HTR-8/SVneo (cell line): ENCODE measurements at places on chromosomes 6 and 20.

GRCh38 chr6:41546475-41546865 is 289 bp downstream of the FOXP4 start:
- DNase-seq = no peak

DNA sequence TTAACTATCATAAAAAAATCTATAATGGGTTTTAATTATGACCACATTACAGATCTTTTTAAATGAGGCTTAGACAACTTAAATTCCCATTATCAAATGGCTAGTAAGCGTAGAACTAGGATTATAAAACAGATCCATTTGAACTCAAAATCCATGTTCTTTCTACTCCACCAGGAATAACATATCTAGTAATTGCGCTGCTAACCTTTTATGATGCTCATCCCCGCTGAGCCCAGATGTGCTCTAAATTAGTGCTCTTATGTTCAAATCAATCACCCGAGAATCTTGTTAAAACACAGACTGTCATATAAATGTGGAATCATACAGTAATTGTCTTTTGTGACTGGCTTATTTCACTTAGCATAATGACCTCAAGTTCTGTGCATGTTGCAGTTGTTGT is 903.1 kb downstream of the PHF3 start:
- DNase-seq = no peak

GRCh38 chr6:148348335-148348734 is 5.7 kb downstream of the SASH1 start:
- no peak for DNase-seq

DNA sequence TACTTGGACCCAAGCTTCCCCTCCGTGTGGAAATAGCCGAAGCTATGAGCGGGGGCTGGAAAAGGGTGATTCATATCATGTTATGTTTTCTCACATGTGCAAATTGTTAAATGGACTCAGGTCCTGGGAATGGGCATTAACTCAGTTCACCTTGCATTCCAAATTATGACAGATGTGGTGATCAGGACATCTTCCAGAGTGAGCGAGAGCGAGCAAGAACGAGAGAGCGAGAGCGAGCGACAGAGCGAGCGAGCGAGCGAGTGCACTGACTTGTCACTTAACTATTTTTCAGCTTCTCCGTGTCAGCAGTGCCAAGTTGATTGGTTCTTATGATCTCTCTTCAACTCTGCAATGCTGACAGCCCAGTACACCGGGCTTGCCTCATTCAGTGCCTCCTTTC is 437.4 kb upstream of the NRSN1 start:
- DNase-seq = no peak

- no peak for DNase-seq
Measured at GRCh38 chr6:163577404-163577803, 162.9 kb downstream of the QKI start.

DNA sequence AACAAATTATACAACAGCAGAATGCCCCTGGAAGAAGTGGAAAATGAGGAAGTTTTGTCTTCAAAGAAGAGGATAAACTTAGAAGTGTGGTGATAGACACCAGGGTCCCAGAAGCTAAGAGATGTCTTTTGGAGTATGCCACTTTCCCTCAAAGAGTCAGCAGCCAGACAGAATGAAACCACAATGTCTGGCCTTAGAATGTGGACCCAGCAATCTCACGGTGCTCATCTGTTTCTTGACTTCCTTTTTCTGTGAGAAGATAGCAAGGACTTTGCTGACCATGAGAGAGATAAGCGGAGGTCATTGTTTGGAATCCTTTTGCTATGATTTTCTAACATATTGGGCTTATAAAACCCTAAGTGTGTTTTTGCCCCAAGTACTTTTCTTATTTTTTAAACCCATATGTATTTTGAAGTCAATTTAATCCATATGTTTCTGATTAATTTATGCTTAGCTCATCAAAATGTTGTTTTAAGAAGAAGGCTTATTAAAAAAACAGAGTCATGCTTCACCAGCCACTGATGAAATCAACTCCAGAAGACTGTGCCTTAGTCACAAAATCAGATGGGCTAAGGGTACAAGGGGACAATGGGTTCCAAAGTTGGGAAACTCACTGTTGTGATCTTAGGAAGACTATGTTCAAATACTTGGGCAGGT is 451.2 kb upstream of the JAG1 start:
- no peak for DNase-seq

DNA sequence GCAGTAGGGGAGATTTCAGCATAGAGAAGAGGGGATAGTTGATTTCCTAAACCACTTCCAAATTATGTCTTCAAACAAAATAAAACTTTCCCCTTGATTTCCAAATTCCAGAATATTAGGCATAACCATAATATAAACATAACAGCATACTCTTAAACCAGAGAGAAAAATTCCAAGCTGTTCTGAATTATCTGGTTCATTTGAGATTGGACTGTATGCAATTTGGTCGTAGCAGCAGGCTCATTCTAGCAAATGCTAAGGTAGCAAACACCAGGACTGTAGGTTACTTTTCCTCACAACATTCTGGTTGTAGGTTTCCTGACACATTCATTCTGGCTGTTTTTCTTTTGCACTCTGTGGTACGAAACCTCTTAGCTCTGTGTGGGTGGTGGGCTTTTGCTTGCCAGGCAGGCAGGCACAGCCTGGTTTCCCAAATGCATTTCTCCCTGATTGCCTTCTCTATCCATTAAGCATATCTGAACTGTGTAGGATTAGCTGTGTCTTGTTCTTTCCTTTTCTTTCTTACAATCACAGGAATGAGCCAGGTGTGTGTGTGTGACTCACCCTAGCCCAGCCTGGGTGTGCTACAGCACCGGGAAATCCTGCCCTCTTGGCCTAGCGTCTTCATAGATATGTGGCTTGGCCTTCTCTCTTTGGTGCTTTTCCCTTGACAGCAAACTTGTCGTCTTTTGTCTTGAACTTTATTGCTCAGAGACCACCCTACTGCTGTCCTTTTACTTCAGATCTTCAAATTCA is 77.1 kb downstream of the JARID2 start:
- DNase-seq = no peak

- DNase-seq = no peak
Measured at GRCh38 chr6:36221674-36222073, 25.1 kb downstream of the BRPF3 start.

DNA sequence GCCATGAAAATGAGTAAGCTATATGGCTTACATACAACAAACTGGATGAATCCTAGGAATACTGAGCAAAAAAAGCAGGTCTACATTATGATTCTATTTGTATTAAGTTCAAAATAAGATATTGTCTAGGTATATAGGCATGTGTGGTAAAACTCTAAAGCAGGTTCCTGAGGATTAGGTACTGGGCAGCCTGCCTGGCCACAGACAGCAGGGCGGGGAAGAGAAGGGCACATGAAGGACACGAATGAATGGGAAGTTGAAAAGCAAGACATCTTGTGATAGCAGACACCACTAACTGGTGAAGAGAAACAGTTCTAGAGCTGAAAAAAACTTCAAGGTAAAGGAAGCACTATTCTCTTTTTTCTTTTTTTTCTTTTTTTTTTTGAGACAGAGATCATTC is 72.6 kb upstream of the SLC4A11 start:
- no peak for DNase-seq

GRCh38 chr20:43119720-43120119 is 70.0 kb downstream of the PTPRT start:
- DNase-seq = no peak

DNA sequence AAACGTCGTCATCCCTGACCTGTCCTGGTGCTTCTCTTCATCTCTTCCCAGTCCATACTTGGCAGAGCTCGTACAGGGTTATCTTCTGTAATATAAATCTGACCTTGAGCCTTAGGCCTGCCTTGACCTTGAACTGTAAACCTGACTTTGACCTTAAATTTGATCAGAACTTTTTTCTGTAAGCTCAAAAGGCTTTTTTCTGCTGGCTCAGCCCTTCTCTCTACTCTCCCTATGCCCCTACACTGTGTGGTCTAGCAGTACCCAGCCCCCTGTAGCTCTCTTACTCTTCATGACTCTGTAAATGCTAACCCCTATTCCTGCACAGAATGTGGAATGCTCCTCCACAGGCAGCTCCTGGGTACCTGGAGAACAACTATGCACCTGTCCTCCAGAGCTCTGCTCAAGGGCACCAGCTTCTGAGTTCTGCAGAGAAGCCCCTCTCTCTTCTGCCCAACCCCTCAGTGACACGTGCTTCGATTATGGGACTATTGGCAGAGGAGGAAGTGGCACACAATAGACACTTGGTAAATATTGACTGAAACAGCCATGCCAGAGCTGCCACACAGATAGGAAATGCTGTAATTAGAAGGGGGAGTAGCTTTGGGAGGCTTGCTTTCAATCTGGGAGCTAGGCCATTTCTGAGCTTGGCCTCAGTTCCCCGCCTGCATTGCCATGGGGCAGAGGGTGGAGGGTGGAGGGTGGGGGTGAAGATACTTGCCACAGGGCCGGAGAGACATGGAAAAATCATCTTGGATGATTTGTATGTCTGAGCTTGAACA is 15.4 kb downstream of the SNPH start:
- no peak for DNase-seq

- no peak for DNase-seq
Measured at GRCh38 chr6:138103871-138104270, 3.3 kb downstream of the PERP start.

DNA sequence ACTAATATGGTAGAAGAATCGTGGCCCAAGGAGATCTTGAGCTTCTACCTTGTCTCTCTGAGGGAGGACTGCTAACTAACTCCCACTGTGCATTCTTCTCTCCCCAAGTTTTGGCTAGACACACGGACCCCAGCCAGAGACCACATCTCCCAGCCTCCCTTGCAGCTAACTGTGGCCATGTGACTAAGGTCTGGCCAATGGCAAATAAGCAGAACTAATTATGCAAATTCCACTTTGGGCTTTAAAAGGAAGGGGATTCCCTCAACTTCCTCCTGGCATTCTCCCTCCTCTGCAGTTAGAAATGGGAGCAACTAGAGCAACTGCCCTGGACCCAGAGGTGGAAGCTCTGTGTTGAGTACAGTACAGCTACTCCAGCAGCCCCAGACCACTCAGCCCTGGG is 15.4 kb downstream of the BPIFA2 start:
- no peak for DNase-seq

- peak; percentile 77 for DNase-seq
Measured at GRCh38 chr6:155493694-155494143, 38.1 kb upstream of the NOX3 start.

- no peak for DNase-seq
Measured at GRCh38 chr20:32999603-33000250, 4.5 kb downstream of the SUN5 start.

GRCh38 chr6:43932259-43933147 is 162.5 kb downstream of the VEGFA start:
- DNase-seq = no peak

GRCh38 chr6:165826487-165827189 is 163.6 kb upstream of the PDE10A start:
- DNase-seq = no peak

GRCh38 chr20:38242848-38243708 is 17.5 kb downstream of the KIAA1755 start:
- DNase-seq = no peak

DNA sequence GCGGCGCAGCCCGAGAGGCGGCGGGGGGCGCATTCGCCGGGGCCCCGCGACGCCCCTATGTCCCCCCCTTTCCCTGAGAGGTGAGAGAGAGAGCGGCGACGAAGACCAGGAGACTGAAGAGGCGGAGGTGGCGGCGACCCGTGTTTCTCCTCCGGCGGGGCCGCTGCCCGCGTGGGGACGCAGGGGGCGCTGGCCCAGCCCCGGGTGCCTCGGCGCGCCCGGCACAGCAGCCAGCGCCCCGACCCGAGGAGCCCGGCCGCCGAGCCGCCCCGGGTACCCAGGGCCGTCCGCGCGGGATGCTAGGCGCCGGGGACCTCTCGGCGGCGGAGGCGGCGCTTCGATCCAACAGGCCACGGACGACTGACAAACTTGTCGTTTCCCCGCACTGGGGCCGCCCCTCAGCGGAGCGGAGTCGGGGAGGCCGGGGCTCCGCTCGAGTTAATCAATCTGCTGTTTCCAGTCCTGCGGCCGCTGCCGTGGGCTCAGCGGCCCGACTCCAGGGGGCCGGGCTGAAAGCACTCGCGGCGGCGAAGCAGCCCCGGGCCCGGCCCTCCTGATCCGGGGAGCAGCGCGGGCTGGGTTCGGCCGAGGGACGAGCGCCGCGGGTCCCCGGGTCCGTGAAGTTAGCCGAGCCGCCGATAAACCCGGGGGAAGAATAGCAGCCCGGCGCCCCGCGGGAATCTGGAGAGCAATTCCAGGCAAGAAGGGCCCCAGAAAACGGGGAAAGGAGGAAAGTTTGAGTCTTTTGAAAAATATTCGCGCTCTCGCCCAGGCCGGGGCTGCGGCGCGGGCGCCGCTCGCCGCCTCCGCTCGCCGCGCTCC is 631 bp downstream of the MDGA1 start:
- DNase-seq = no peak

GRCh38 chr20:40683221-40683893 is 5.7 kb downstream of the MAFB start:
- no peak for DNase-seq

- no peak for DNase-seq
Measured at GRCh38 chr6:111871207-111871606, 2.0 kb downstream of the FYN start.

DNA sequence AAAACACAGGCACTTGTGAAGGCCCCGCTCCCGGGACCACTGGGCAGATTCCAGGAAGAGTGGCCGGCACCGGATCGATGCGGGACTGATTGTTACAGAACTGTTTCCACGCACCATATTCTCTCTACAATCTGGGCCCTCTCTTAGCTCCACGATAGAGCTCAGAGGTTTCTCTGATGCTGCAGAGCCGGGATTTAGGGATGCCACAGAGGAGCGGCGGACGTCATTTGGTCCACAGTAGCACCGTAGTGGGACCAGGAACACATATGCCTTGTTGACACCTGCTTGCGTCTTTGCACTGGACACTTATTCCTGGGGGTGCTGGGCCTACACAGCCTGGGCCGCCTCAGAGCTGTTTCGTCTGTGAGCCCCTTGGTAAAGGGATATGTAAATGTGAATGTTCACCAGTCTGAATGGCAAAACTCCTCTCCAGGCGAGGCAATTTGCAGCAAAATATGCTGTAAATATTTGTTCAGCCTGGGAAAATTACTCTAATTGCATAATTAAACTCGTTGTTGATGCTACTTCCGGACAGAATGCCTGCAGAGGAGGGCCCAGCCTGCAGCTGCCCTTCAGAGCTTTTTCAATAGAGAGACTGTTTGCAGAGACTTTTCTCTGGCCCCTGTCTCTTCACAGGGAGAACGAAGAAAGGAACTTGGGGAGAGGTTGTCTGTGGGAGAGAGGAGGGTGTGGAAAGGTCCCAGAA is 9.4 kb downstream of the PCK1 start:
- no peak for DNase-seq

- DNase-seq = no peak
Measured at GRCh38 chr6:167409079-167409478, 84.2 kb downstream of the TTLL2 start.

- DNase-seq = no peak
Measured at GRCh38 chr6:170080169-170080827, 210.6 kb downstream of the DLL1 start.

GRCh38 chr20:60477958-60478357 is 519.7 kb downstream of the CDH26 start:
- no peak for DNase-seq

GRCh38 chr20:39602649-39603048 is 640.5 kb downstream of the DHX35 start:
- DNase-seq = no peak

GRCh38 chr6:164184410-164184809 is 769.9 kb downstream of the QKI start:
- DNase-seq = no peak
